ENCODE measurements at places on chromosomes 11 and 22.

DNA sequence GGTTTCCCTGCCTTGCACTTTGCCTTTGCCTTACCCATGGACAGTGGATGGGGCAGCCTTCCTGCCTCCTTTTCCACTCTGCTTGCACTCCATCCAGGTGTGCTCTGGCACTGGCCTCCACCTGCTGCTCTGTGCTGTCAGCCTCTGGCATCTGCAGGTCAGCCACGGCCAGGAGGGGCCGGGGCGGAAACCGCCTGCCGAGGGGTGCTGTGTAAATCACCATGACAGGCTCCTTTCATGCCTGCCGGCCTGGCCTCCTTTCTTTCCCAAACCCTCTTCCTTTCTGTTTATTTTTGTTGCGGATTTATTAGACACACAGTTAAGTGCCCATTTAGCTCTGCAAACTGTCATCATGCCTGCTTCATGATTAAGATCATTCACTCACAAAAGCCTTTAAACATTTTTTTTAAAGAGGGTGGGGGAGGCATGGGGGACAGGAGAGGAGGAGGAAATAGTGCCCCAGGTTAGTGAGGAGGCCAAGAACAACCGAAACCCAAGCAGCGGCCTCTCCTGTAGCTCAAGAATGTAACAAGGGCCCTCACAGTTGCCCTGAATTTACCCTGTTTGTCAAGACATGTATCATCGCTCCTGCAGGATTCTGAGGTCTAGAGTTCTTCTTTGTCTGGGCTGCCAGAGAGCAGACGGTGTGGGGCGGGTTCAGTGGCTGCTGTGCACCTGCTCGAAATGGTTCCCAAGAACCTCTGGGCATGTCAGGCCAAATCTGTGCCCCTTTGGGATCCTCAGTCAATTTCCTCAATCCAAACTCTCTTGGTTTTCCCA is 83.3 kb downstream of the BARX2 start:
- no peak for DNase-seq

DNA sequence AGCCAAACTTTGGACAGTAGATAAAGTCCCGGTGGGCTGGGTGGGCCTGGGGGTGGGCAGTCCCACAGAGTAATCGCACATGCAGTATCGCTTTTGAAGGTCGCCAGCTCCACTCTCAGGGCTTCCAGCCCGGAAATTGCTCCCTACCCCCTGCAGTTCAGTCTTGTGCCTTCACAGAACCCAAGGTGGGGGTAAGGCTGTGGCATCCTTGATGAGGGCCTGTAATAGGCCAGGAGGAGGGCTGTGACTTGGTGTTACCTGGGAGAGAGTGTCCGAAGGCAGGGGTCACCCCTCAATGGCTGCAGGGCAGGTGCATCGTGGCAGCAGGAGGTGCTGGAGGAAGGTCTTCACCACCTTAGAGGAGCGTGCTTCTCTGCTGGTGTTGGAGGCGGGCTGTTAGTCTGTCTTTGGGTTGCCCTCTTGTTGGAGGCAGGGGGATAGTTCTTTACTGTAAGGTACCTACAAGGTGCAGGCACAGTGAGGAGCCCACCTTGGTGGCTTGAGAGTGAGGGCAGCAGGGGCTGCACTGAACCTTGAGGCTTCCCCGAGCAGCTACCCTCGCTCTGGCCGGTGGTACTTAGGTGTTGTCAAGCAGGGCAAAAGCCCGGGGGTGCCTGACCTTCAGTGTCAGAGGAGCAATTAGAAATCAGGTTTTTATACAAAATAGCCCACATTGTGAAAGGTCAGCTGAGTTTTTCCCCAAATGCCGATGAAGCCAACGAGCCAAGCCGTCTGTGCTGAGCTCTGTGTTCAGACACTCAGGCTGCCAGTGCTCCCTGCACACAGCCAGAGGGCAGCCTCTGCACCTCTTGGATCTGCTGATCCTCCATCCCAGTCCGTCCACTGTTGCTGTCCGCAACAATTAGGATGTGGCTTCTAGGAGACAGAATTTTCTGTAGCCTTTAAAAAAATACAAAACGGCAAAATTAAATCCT is 21.9 kb downstream of the SAMM50 start:
- no peak for DNase-seq

GRCh38 chr11:47441421-47441820 is 7.5 kb downstream of the RAPSN start:
- DNase-seq = no peak

DNA sequence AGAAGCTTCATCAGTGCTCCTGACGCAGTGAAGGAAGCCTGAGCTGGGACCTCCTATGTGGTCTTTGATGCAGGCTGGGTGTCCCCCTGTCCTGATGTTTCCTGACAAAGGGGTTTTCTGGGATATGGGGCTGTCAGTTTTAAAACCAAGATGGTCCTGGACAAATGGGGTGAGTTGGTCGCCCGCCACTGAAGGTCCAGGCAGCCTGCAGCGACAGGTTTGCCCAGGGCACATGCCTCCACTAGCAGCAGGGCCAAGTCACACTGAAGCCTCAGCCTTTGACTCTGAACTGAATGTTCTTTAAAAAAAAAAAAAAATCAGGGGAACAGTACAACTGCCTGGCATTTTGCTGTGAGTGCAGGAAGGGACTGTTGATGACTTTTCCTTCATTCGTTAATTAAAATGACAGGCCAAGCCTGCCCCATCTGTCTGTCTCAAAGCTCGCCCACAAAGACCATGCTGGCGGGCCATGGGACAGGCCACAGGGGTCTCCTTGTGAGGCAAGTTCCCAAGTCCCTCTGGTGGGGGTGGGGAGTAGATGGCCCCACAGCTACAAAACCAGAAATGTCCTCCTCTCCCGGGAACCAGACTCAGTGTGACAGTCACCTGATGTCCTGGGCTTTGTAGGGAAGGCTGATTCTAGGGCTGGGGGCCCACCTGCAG is 274.8 kb downstream of the CTTN start:
- no peak for DNase-seq

GRCh38 chr11:17775507-17776211 is 41.1 kb downstream of the KCNC1 start:
- no peak for DNase-seq

- no peak for DNase-seq
These were observed 19.7 kb downstream of the CLNS1A start for GRCh38 chr11:77617892-77618291.

GRCh38 chr22:17794726-17795542 is 20.7 kb upstream of the BID start:
- no peak for DNase-seq

GRCh38 chr11:4808476-4808875 is 4.3 kb upstream of the OR52R1 start:
- DNase-seq = no peak

DNA sequence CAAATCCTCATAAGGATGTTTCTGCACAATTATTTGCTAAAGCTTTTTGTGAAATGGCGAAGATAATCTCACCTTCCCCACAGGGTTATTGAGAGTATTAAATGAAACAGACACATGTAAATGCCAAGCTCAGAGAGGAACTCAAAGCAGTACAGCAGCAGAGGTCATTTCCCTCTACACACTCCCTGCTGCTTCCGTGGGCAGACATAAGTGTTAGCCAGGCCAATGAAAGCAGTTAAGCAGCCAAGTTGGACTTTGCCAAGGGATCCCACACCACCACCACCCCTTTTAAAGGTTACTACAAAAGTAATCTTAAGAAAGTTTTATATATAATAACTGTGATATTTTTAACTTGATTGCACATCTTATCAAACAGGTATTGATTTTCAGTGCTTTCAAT is 4.0 kb upstream of the FAM111A start:
- no peak for DNase-seq

GRCh38 chr11:131748151-131749050 is 378.0 kb downstream of the NTM start:
- DNase-seq = peak; percentile 17

- DNase-seq = peak; percentile 77
These were observed 787 bp downstream of the LRRC10B start for GRCh38 chr11:61509043-61510029.

DNA sequence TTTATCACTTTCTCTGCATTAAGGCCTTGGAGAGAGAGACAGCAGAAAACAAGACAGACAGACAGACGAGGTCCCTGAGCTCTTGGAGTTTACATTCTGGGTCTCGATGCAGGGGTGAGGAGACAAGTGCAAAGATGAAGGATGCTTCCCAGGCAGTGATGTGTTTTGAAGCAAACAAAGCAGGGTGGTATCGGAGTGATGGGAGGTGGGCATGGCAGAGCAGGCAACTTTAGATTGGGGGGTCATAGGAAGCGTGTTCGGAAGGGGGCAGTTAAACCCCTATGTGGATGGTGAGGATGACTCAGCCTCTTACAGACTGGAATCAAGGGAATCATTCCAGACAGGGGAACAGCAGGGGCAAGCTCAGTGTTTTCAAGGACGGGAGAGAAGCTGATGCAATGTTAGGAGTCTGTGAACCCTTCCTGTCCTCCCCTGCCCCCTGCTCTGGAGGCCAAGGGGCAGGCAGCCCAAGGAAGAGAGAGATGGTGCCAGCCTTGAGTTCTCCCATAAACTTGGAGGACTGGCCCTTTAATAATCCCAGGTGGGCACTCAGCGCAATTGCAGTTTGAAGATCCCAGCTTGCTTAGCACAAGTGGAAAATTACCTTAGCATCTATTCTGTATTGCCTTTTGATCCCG is 180.2 kb downstream of the CHST1 start:
- no peak for DNase-seq

GRCh38 chr11:68412593-68413475 is 47.7 kb upstream of the PPP6R3 start:
- peak; percentile 10 for DNase-seq

GRCh38 chr22:40187389-40187788 is 9.7 kb downstream of the TNRC6B start:
- no peak for DNase-seq

- DNase-seq = no peak
These were observed 19.6 kb upstream of the PISD start for GRCh38 chr22:31681349-31682345.

- DNase-seq = no peak
These were observed 10.9 kb downstream of the NUP160 start for GRCh38 chr11:47837292-47837691.

GRCh38 chr22:45896153-45896951 is 80.6 kb downstream of the WNT7B start:
- DNase-seq = no peak

DNA sequence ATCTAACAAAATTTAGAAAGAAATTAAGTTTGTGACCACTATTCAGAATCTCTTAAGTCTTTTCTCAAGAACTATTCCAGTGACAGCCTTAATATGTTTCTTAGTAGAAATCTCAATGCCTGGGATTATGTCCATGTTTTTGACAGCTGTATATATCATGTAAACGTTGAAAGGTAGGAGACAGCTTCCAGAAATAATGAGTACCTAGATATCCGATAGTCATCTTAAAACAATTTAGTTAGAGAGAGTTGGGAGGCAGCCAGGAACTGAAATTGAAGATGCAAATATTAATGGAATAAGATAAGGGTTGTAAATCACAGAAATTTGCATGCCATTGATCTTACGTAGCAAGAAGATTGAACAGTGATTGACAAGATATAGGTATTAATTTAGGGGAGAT is 955.2 kb downstream of the JRKL start:
- no peak for DNase-seq

DNA sequence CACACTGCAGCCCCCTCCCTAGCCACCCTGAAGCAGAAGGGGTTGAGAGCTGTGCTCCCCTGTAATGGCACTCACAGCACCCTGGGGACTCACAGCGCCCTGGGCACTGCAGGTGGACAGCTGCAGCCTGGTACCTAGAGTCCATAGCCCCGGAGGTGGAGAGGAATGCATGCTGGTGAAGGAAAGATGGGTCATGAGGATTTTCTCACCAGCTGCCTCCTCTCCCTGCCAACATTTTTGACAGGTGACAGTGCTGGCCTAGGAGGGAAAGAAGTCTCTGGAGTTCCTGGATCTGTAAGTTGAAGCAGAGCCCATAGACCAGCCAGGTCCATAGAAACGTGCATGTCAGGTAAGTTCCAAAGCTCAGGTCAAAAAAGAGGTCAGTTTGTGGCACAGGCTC is 330.5 kb downstream of the TENM4 start:
- DNase-seq = no peak

DNA sequence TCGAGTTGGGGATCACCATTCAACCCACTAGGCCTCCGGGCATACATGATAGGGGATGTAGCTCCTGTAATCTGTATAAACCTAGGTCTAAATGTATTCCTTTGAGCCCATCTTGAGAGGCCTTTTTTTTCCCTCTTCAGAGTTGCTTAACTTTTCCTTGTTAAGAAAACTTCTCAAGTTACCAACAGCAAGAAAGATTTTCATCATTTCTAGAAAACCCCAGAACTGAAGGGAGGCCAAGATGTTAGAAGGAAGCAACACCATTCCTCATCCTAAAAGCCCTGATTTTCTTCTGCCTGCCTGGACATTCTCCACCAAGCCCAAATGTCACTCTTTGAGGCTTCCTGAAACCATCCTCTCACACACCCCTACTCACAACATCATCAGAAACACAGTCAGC is 79.4 kb downstream of the TMPRSS5 start:
- no peak for DNase-seq

Data from activated T-cell treated with anti-CD3 and anti-CD28 coated beads for 48 hours (primary cell).